ENCODE measurements at places on chromosomes 2 and 18. TPM values are rescaled to one million over a fixed set of nuclear protein-coding genes. Genes with fewer than 3 reads are reported as not detected.

Gene TLX2
- not detected for total RNA-seq

Gene FAP
- total RNA-seq, result 17.2 TPM

Gene LYG2
- total RNA-seq, result not detected

Gene MGAT4A
- total RNA-seq, result 24.2 TPM

Gene HSBP1L1
- 13.0 TPM for total RNA-seq

Gene PRSS56
- total RNA-seq, result 0.18 TPM

Gene TEKT4
- 0.29 TPM for total RNA-seq

Gene KCNK3
- 6.7 TPM for total RNA-seq

Gene SLC14A1
- total RNA-seq, result 14.9 TPM

Gene MC5R
- total RNA-seq, result 0.47 TPM

Gene CIB4
- 0.29 TPM for total RNA-seq

Gene CPLX4
- not detected for total RNA-seq

Gene SCYGR2
- total RNA-seq, result not detected

Gene ZEB2
- total RNA-seq, result 240 TPM

Gene ALK
- 0.29 TPM for total RNA-seq

Gene CRYBA2
- total RNA-seq, result not detected

Gene RAB12
- 51.3 TPM for total RNA-seq

Gene TCF4
- 221 TPM for total RNA-seq

Gene IL1RL1
- total RNA-seq, result 1.9 TPM

Gene C2orf72
- total RNA-seq, result 3.0 TPM

Gene LIMS4
- total RNA-seq, result 4.4 TPM

Gene RAX
- not detected for total RNA-seq

Gene TRIB2
- 141 TPM for total RNA-seq

Gene XDH
- total RNA-seq, result 0.06 TPM

Gene DLGAP1
- 5.5 TPM for total RNA-seq

Gene TGFA
- total RNA-seq, result 13.8 TPM

Gene VIT
- 0.88 TPM for total RNA-seq
